ENCODE measurements at places on chromosomes 7 and 10.

DNA sequence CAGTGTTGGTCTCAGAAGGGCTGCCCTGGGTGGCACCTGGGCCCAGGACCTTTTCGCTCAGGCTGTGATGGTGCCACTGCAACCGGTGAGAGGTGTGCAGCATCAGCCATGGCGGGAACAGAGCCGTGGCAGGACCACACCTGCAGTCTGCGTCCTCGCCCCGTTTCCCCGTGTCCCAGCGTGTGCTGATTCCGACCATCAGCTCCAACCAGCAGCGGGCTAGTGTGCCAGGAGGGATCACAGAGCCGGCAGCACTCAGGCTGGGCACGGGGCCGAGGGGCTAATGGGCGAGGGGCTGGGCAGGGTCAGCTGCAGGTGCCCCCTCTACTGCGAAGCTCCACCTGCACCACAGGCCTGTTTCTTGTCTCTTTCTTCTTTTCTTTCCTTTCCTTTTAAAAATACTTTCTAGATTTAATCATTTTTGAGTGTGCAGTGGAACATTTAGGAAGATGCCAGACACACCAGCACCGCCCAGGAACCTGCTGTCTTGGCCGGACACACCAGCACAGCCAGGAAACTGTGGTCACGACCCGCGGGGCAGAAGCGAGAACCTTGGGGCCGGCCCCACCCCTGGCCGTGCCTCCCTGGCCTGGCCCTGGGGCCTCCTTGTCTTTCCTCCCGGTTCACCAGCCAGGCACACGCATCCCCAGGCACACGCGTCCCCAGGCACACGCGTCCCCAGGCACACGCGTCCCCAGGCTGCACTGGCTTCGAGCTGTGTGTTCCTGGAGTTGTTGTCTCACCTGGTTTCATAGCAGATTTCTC, 34.6 kb downstream of the ADGRA1 start:
- peak; percentile 12 for DNase-seq

DNA sequence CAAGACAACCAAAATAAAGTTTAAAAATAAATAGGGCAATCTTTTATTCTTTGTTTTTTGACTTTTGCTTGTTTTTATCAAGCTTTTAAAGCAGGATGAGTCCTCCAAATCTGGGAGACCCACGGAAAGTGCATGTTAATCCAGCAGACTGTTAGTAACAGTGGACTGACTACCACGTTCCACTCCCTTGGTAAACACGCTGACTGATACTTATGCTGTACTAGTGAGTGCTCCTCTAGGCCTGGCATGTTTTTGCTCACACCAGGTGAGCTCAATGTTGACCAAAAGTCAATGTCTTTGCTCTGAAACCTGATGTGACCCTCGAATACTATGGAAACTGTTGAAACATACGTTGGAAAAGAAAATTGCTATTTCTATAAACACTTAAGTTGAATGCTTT, 88.4 kb downstream of the KIAA1549 start:
- DNase-seq: no peak

GRCh38 chr7:127678947-127679346, 27.0 kb downstream of the SND1 start:
- no peak for DNase-seq

DNA sequence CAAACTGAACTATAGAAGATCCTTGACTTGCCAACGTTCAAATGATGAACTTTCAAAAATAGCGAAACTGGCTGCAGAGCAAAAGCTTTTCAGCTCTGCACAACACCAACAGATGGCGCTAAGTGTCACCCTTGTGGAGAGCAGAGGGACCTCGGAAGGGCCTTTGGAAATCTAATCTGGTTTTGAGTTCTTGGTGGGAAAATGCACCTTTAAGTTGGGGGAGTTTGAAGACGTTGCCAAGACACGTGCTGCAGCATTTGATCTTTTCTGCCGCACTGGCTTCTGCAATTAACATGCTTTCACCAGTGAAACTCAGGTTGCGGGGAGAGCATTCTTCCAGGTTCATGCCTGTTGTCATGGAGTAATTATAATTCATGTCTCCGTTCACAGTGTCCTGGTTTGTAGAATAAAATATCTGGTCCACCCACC, 26.3 kb upstream of the WDR11 start:
- no peak for DNase-seq

- DNase-seq: no peak
These were observed 90.4 kb downstream of the C10orf105 start for GRCh38 chr10:71629131-71629530.

DNA sequence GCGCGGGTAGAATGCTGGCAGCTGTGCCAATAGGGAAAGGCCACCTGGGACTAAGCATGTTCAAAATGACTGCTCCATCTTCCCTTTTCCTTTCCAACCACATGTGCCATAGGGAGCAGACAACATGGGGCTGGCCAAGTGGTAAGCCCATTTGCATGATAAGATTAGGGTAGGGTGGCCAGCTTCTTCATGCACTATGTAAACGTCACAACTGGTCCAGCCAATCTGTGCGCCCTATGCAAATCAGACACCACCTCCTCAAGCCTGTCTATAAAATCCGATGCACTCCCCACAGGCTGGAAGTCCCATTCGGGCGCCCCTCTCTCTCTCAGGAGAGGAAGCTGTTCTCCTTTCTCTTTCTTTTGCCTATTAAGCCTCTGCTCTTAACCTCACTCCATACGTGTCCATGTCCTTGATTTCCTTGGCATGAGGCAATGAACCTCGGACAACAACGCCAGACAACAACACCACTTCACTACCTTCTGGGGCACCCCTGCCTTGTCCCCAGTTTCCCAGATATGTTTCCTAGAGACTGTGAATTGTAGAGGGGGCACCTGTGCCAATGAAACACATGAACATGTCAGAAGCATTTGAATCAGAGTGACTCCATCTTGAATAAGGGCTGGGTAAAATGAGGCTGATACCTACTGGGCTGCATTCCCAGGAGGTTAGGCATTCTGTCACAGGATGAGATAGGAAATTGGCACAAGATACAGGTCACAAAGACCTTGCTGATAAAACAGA, 19.1 kb upstream of the EXOC6 start:
- no peak for DNase-seq

- no peak for DNase-seq
These were observed 139.4 kb upstream of the AKR1E2 start for GRCh38 chr10:4686644-4686996.

DNA sequence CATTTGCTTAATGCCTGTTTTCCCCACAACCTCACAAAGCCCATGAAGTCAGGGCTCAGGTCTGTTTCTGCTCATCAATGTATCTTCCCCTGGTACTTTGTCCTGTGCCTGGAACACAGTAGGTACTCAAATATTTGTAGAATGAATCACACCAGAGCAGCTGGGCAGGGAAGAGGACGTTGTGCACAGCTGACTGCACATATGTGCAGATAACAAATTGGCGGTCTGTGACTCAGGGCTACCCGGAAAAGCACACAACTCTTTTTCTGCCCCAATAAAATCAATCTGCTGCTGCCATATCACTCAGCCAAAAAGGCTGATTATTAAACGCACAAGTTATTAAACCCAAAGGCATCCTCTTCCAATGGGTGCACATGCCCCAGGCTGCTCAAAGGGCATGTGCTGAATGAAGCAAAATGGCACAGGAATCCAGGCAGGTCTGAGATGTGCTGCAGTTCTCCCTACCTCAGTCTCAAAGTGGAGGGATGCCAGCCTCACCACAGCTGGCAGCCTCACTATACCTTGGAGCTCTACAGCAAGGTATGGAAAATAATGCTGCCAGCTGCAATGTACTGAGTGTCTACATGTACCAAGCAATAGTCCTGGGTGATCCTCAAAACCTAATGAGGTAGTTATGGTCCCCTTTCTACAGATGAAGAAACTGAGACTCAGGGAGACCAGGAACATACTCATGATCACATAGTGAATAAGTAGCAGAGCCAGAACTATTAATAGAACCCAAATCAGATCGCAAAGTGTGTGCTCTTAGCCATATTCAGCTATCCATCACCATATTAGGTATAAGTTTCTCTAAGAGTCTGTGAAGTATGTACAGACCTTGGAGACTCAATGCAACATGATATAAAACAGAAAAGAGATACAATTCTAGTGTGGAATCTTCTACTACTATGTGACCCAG, 43.4 kb downstream of the SORBS1 start:
- no peak for DNase-seq

GRCh38 chr10:104076743-104077160, 8.9 kb downstream of the COL17A1 start:
- peak; percentile 34 for DNase-seq

GRCh38 chr7:122549578-122549977, 149.3 kb downstream of the RNF133 start:
- DNase-seq: no peak

GRCh38 chr10:93096901-93097300, 23.2 kb downstream of the CYP26A1 start:
- DNase-seq: no peak

DNA sequence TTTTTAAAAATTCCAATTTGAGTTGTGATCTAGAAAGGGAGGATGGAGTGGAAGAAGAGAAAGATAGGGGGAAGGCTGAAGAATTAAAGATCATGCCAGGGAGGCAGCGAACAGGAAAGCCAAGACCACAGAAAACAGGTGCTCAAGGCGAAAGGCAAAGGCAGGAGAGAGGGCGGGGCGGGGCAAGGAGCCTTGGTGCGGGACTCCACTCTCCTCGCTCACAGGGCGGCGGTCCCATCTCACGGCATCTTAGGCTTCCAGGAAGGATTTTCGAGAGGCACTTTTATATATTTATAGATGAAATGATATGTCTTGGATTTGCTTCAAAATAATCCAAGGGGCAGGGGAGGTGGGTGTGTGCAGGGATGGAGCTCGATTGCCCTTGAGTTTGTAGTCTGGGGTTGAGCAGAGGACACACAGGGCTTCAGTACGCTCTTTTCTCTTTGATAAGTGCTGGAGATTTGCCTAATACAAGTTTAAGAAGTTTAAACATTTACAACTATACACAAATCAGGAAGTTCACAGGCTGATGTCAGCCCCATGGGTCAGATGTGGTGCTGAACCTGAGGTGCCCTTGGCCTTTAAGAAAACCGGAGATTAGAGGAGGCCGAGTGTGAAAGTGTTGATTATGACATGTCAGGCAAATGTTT, 161.1 kb downstream of the PRKAG2 start:
- DNase-seq: no peak

GRCh38 chr7:31937982-31938381, 132.2 kb downstream of the PDE1C start:
- DNase-seq: no peak

DNA sequence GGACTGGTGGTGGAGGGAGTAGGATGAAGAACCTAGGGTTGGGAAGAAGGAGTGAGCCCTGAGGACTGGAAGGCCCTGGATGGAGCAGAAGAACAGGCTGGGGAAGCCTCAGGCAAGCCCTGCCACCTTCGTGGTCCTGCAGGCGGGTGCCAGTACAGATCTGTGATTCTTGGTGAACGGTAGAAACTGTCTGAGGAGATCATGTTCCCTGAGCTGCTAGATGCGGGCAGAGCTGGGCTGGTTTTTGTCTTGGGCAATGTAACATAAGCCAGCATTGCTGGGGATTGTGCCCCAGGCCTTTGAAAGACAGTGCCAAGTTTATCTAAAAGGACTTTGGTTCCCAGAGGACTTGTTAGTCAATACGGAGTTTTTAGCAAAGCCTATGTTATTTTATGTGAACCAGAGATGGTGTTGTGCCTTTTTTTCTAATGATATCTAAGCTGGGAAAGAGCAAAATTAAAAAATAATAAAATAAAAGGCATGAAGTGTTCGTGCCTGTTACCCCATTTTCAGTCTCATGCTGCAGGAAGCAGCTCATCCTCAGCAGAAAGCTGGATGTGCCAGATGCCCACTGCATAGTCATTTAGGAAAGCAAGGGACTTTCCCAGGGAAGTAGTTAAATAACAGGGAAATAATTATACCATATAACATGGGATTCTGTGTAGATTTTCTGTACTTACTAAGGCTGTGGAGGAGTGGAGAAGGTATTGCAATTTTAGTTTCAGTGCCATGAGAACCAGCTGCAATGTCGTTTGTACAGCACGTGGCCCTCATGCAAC, 24.4 kb upstream of the FIGNL1 start:
- no peak for DNase-seq

- no peak for DNase-seq
These were observed 145.7 kb upstream of the SH2B2 start for GRCh38 chr7:102140952-102141370.

DNA sequence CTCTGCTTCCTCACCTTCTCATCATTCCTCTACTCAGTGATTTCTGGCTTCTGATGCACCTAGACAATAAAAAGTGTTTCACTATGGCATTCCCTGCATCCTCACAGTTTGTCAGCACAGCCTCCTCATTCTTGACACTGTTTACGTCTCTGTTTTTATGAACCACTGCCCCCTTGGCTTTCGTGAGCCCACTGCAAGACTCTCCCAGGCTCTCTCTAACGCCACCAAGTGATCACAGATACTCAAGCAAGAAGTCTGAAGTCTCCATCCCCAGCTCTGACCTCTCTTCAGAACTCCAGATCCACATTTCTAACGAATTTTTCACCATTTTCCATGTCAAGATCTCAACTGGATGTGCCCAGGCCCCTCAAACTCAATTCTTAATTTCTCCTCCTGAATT, 8.9 kb downstream of the SLC16A9 start:
- no peak for DNase-seq

DNA sequence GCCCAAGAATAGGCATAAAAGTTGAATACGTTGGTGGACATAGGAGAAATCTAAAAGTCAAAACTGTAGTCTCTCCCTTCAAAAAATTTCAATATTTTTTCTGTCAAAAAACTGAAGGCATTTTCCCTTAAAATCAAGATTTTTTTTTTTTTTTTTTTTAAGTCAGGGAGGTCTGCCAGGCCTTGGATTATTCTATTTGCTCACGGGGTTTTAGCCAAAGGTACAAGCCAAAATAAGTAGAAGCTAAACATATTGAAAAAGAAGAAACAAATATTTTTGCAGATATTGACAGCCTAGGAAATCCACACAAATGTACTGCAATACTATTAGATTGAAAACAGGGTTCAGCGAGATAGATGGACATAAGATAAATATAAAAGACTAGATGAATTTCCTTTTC, 190.1 kb upstream of the PLXDC2 start:
- no peak for DNase-seq

- no peak for DNase-seq
These were observed 88.1 kb upstream of the IGFBP3 start for GRCh38 chr7:46009211-46009610.

DNA sequence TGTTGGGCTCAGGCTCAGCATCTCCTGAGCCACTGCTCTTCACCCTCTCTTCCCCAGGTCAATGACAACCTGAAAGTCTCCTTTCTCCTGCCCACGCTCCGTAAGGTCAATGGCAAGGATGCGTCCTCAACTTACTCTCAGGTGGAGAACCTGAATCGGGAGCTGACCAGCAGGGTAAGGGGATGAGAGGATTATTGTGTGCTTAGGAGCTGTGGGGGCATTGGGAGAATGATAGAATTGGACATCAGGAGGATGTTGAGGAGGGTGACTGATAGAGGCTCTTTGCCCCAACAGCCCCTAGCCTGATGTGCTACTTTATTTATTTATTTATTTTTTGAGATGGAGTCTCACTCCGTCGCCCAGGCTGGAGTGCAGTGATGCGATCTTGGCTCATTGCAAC, 1.3 kb downstream of the LRWD1 start:
- no peak for DNase-seq

DNA sequence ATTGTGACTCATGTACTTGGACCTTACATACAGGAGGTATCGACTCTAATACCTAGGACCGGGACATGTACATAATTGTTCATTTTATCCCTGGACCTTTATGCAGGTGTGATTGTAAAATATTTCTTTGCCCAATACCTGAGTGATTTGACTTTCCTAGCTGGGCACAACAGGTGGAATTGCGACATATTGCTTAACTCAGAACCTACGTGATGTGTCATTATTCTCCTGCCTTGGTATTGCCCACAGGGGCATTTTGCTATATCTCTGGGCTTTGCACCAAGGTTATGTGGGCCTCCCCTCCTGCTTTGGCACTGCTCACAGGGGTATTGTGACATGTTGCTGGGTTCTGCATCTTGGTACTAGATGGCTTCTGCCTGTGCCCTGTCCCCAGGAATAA, 23.9 kb upstream of the ZNF107 start:
- DNase-seq: no peak

All from left ventricle myocardium superior (tissue), 1 donor.